Posterior vena cava (tissue), 2 donors: ENCODE measurements at places on chromosomes 3 and 15. TPM values are rescaled to one million over a fixed set of nuclear protein-coding genes. Genes with fewer than 3 reads are reported as not detected.

- DNase-seq: no peak
Observed at GRCh38 chr3:151890721-151891141, 17.3 kb downstream of the SUCNR1 start.

DNA sequence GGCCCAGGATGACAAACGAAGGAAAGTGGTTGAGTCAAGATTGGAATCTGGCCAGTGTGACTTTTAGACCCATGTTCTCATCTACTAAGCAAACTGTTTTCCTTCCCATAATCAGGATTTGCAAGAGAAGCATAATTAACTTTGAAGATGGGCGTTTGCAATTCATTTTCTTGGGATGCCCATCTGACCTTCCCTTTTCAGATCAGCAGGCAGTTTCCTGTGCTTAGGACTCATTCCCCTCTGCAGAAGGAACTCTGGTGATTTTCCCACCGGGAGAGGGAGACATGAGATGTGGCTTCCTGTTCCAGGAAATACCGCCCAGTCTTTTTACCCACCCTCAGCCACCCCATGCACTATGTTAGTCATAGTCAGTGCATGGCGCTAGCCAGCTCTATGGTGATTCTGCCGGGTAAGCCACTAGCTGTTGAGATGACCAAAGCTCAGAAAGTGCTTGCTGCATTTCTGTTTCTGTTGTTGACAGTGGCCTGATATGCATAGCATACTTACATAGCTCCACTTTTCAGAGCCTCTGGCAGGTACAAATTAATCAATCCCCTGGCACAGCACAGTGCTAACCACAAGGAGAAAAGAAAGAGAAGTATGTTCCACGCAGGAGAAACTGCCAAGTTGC, 129.4 kb downstream of the VGLL4 start:
- no peak for DNase-seq

DNA sequence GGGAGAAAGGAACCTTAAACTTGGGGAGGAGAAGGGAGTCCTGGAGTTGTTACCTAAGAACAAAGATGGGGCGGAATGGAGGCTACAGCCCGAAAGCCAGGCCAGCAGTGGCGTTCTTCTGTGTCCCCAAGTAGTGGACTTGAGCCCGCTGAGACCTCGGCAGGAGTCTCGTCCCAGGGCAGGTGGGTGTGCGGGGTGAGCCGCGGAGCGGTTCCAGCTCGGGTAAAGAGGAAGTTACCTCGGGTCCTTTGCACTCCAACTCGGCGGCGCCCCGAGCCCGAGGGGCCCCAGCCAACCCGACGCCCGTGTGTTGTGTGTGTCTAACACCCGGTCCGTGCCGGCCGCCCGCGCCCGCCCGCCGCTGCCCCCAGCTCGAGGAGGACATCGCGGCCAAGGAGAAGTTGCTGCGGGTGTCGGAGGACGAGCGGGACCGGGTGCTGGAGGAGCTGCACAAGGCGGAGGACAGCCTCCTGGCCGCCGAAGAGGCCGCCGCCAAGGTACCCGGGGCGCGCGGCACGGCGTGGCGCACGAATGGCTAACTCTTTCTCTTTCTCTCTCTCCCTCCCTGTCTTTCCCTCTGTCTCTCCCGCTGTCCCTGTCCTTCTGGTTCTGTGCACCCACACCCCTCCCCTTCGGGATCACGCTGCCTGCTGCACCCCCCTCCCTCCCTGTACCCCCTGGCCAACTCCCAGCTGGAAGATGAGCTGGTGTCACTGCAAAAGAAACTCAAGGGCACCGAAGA, 959 bp downstream of the TPM1 start:
- peak; percentile 86 for DNase-seq

- DNase-seq: no peak
Observed at GRCh38 chr15:20361091-20361490, 180.5 kb downstream of the GOLGA6L6 start.

DNA sequence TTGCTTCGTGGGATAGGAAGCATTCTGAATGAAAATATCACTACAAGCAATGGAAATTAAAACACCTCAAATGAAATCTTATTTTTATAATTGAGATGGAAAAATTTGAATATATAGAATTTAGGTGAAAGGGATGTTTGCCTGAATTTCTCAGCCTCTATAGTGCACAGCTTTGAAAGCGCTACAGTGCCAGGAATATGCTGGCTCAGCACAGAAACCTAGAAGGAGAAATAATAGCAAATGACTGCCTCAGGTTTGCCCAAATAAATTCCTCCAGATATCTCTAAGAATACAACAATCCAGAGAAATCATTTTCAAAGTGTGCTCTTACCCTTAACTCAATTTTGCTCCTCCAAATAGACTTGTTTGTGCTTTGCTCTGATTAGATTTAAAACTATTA, 141.1 kb upstream of the ZNF385D start:
- DNase-seq: no peak

DNA sequence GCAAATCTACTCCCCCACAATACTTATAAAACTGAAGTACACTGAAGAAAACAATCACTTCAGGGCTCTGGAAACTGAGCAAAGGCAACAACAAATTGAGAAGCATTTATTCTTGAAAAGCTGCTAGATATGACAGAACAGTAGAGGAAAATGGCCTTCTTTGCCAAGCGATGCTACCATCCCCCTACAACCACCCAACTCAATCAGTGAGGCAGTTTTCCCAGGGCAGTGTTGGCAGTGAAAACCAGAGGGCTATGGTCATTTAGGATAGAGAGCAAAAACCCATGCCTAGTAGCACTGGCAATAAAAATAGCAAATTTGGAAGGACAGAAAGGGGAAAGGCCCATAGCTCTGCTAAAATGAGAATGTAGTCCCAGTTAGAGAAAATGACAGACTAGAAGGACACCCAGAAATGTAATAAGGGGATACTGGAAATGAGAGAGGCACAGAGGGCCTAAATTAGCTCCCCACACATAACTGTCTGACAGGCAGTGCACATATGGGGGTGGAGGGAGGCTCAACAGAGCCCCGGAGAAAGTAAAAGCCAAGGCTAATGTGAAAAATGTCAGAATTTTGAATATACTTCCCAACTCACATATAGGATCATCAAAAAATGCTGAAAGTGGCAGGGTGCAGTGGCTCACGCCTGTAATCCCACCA, 143.5 kb downstream of the GSK3B start:
- no peak for DNase-seq

- no peak for DNase-seq
Observed at GRCh38 chr3:71721002-71721401, 4.2 kb downstream of the EIF4E3 start.

- DNase-seq: no peak
Observed at GRCh38 chr15:88487796-88488523, 20.5 kb downstream of the MRPS11 start.

DNA sequence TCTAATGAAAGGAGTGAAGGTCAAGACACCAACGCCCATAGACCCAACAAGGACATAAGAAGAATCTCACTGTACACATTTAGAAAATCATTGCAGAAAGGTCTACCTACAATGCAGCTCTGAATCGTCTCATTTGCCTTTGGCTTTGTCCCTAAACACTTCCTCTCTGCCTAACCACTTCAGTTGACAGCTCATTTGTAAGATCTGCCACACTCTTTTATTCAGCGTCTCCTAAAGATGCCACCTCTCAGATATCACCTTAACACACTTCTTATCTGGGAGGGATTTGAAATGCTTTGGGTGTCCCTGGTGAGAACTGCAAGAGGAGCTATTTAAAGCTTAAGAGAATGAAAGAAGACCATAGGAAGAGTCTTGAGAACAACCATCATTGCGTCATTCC, 38.7 kb downstream of the RAB27A start:
- no peak for DNase-seq

DNA sequence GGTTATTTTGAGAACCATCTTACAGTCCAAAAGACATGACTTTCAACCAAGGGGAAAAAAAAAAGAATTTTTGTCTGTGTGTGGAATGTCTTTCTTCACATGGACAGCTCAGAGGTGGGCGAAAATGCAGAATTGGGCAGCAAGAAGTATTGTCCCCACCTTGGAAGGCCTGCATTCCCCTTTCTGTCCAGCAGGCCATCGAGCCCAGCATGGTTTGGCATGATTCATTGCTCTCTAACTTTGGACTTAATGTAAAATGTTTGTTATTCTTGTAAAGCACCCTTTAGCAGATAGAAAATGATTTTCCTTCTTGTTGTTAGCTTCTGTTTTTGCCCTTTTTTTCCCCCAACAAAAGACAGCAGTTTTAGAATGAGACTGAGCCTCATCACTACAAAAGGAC, 12.4 kb downstream of the MYO1E start:
- DNase-seq: no peak

ALS2CL gene
- total RNA-seq: 12.5 TPM

KLHL40 gene
- total RNA-seq: not detected
